IPS DF 6.9 (cell line): ENCODE measurements at places on chromosomes 13 and 19.
A peak's percentile ranks its signal among the peaks of the same experiment; 100 is the strongest.

GRCh38 chr13:99988529-99989275, 7.1 kb downstream of the ZIC2 start:
- no peak overlapping the region for H3K27ac ChIP-seq
- peaks cover 16% of the 10 kb centered on the region; the same call in 1 of the 2 replicates for H3K27me3 ChIP-seq
- peaks cover 6% of the 10 kb centered on the region for H3K36me3 ChIP-seq

- peaks cover 67% of the 10 kb centered on the region for H3K27me3 ChIP-seq
- no peaks in the 10 kb centered on the region for H3K36me3 ChIP-seq
- no peak for DNase-seq
Observed at GRCh38 chr13:50125554-50126262, 110.5 kb downstream of the KCNRG start.

GRCh38 chr13:109366525-109366924, 419.9 kb downstream of the IRS2 start:
- no peaks in the 10 kb centered on the region for H3K36me3 ChIP-seq
- DNase-seq, result no peak

DNA sequence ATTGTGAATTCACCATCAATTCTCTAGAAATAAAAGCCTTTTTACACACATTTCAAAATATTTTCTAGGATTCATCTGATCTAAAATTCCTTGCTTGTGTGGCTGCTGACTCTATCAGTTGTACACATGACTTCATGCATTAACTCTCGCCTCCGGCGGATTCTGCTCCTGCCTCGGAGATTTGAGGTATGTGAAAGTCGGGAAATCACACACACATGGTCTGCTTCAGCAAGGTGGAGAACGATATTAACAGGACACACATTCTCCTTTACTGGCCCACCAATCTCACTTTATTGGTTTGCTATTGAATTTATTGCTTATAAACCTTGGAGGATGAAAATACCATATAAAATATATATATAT, 855.7 kb downstream of the SLITRK5 start:
- no peaks in the 10 kb centered on the region for H3K4me1 ChIP-seq
- no peaks in the 10 kb centered on the region for H3K27me3 ChIP-seq
- H3K27ac ChIP-seq, result no peak overlapping the region

GRCh38 chr13:50711131-50711815, 132.2 kb downstream of the DLEU7 start:
- DNase-seq, result no peak
- H3K4me1 ChIP-seq, result no peaks in the 10 kb centered on the region; the same call in 1 of the 2 replicates
- no peak overlapping the region for H3K4me3 ChIP-seq

GRCh38 chr13:104766319-104766718, 1700.1 kb upstream of the SLC10A2 start:
- H3K36me3 ChIP-seq, result no peaks in the 10 kb centered on the region
- no peaks in the 10 kb centered on the region for H3K4me1 ChIP-seq
- no peak for DNase-seq
- no peak overlapping the region for H3K4me3 ChIP-seq
- no peaks in the 10 kb centered on the region for H3K27me3 ChIP-seq
- no peak overlapping the region for H3K27ac ChIP-seq

DNA sequence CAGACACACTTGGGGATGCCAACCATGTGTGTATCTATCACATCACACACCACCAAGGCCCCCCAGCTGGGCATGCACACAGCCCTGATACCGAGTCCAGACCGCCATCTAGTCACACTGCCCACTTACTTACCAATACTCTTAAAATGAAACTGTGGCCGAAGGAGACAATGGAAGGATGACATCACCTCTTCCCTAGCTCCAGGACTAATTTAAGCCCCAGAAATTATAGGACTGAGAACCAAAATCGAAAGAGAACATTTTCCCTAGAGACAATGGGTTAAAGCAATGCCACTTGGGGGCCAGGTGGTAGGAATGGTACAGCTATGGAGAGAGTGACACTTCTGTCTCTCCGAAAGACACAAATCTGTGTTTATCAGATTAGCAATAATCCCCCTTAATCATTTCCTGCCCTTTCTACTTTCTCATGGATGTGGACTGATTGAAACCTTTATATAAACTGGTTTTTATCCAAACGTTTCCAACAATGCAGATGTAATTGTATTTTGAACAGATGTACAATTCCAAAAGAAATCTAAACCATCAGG, 663 bp upstream of the GGACT start:
- peaks cover 2% of the 10 kb centered on the region; the same call in 1 of the 2 replicates for H3K4me1 ChIP-seq
- H3K4me3 ChIP-seq, result no peak overlapping the region
- no peak overlapping the region for H3K27ac ChIP-seq
- DNase-seq, result no peak

DNA sequence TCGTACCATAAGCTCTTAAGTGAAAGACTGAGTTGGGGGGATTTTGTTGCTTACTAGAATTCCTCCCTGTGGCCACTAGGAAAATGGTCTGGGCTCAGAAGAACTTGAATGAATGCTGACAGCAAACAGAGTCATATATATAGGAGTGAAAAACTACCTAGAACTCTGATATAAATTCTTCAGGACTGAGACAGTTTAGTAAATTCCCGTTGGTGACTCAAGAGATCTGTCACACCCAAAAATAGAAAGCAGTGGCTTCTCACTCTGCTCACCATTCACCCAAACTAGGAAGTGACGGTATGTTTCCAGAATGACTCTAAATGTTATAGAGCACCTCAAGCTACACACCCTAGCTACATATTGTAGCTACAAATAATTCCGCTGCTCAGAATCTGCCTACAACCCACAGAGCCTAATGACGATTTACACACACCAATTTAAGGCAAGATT, 116.2 kb downstream of the TBC1D4 start:
- H3K4me3 ChIP-seq, result no peak overlapping the region
- H3K4me1 ChIP-seq, result no peaks in the 10 kb centered on the region; the same call in 1 of the 2 replicates
- H3K27ac ChIP-seq, result no peak overlapping the region
- no peaks in the 10 kb centered on the region for H3K36me3 ChIP-seq
- no peaks in the 10 kb centered on the region for H3K27me3 ChIP-seq

DNA sequence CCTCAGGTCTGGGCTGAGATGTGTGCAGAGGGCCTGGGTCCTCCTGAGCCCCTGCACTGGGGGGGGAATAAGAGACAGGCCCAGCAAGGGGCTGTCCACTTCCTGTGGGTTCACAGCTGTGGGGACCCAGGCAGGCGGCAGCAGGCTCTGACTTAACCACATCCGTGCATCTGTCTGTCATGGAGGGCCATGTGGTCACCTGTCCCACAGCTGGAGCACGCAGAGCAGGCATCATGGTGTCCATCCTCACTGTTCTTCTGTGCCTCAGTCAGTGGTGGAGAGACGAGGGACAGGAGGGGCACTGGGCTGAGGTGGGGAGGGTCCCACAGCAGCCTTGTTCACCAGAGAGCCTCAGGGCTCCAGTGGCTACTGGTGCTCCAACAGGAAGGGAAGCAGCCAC, 16.3 kb upstream of the KIR3DL3 start:
- no peaks in the 10 kb centered on the region for H3K4me1 ChIP-seq
- H3K27ac ChIP-seq, result no peak overlapping the region
- H3K36me3 ChIP-seq, result no peaks in the 10 kb centered on the region

GRCh38 chr19:49594157-49594992, 3.4 kb downstream of the PRR12 start:
- peaks cover 37% of the 10 kb centered on the region for H3K36me3 ChIP-seq
- H3K27ac ChIP-seq, result no peak overlapping the region
- DNase-seq, result no peak
- H3K4me1 ChIP-seq, result no peaks in the 10 kb centered on the region
- no peaks in the 10 kb centered on the region for H3K27me3 ChIP-seq

- no peak overlapping the region for H3K4me3 ChIP-seq
- DNase-seq, result peak; percentile 25
- H3K4me1 ChIP-seq, result no peaks in the 10 kb centered on the region
Observed at GRCh38 chr19:13401388-13401787, 104.9 kb downstream of the CACNA1A start.

- H3K36me3 ChIP-seq, result no peaks in the 10 kb centered on the region
- no peaks in the 10 kb centered on the region for H3K27me3 ChIP-seq
- no peak overlapping the region for H3K27ac ChIP-seq
- DNase-seq, result no peak
- H3K4me3 ChIP-seq, result no peak overlapping the region
Observed at GRCh38 chr13:22039961-22040360, 369.1 kb downstream of the FGF9 start.
